ENCODE measurements at places on chromosomes 2 and 18.

DNA sequence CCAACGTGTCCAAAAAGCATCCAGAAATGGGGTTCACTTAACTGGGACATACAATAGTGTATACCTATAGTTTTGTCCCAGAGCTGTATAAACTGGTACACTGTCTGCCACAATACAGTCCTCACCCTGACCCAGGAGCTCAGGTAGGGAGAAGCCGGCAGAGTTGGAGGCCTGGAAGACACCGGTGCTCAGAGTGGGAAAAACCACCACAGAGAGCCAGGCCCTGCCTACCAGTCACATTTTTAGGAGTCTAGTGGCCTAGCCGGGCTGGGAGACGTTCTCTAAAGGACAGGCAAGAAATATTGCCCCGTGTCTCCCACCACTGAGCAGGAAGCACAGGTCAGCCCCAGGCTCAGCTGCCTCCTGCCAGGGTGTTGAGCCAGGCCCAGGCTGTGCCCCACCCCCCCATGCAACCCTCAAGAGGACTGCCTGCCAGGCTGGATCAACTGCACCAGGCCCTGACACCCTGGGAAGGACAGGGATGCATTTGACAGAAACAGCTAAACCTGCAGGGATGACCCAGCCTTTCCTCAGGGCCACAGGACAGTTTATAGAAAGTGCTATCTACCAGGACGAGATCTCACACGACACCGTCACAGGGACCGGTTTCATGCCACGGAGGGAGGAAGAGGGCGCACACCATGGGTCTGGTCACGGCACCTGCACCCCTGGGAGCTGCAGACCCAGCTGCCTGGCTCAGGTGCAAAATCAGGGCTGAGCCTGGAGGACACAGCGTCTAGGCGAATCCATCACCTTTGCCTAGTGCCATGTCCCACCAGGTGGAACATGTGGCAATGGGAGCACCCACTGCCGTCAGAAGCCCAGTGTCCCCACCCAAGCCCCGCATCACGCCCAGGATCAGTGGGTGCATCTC, 89.9 kb downstream of the TMEM18 start:
- no peak for DNase-seq

- peak; percentile 30 for DNase-seq
These were observed 106.3 kb downstream of the TTN start for GRCh38 chr2:178700922-178701342.

DNA sequence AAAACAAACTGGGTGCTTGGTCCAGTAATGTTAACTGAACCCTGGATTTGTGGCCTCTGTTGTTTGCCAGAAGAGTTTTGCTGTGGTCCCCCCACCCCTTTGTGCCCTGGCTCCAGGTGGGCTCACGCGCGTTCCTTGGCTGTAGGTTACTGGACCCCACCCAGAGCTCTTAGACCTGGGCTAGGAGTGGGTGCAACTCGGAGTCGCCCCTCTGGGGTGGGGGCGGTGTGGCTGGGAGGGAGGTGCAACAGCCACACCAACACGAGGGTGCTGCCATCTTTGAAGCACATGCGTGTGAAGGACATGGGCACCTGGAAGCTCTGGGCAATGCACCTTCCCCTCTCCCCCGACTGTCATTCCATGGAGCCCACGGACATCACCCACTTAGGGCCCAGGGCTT, 92.7 kb downstream of the USP40 start:
- DNase-seq, result no peak

- no peak for DNase-seq
These were observed 352.7 kb upstream of the SLC39A10 start for GRCh38 chr2:195304310-195304709.

GRCh38 chr2:241019441-241020139, 21.2 kb downstream of the SNED1 start:
- DNase-seq, result no peak

- no peak for DNase-seq
These were observed 32.9 kb upstream of the FZD5 start for GRCh38 chr2:207802650-207803049.

DNA sequence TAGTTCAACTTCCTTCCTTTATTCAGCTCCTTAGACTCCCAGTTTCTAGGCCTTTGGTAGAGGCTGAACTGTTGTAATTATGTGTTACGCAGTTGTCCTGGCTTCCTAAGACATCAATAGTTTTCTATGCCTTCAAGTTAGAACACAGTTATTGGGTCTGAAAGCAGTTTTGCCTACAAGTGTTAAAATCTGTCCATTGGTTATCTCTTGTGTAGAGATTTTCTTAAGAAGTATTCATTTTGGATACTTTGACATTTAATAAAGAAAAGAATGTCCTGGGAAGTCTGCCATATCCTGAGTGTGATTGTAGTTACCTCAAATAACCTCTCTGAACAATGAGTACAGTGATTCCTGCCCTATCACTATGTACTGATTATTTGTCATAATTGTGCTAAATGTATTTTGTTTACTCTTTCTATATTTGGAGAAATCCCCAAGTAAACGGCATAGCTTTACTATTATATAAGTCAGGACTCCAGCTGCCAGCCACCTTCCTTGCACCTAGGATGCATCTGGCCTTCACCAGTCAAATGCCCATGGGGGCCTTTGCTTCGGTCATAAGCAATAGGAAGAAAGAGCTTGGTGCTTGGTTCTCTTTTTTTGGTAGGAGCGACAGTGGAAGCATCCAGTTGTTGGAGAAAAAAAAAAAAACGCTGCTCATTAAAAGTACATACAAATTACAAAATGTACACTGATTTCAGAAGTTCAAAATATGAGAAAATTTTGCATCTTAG, 449.5 kb upstream of the PKDCC start:
- DNase-seq, result no peak

GRCh38 chr18:38957736-38958135, 1392.1 kb upstream of the CELF4 start:
- no peak for DNase-seq

DNA sequence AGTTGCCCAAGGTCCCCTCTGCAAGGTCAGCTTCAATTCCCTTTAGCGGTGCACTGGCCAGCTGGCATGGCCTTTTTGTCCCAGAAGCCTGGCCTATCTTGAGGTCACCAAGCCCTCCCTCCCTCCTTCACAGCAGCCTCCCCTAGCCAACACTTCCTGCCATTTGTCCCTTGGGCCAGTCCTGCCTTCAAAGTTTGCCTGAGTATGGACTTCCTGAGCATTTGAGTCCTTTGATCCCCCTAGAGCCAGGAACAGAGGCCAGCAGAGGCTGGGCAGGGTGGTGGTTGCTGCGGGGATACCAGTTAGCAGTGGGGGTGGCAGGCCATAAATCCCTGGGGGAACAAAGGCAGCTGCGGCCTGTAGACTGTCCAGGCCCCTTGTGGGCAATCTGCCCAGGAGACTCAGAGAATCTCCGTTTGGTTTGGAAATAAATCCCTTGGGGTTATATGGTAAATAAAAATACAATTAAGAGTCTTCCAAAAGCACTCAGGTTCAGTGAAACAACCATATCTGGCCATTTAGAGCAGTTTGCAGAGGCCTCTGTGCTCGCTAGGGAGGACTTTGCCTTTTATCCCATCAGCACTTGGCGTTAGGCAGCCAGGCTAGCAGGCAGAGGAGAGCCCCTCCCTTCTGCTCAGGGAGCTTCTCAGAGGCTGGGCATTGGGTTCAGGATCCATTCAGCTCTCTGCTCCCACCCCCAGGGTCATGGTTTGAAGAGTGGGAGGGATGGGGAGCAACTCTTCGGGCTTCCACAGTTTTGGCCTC, 3.1 kb upstream of the HES6 start:
- no peak for DNase-seq

DNA sequence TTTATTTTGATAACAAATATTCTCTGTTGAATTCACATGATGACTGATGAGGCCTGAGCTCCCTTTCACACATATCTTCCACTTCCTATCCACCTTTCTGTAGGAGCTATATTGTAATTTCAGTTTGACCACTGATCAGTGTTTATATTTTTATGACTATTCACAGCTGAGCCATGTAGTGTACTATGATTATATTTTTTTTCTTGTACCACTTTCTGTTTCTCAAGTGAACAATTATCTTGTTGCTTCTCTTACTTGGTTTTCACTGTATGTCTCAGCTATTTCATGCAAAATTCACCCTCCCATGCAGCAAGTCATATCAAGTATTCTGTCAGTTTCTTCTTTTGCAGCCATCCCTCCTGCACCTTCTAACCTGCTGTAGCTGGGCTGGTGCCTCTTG, 78.4 kb downstream of the TMEM247 start:
- no peak for DNase-seq

- DNase-seq, result no peak
These were observed 130.0 kb upstream of the MC4R start for GRCh38 chr18:60502591-60502990.
